ENCODE measurements at places on chromosomes 6 and 20.

- DNase-seq: no peak
These were observed 212.5 kb upstream of the SNX9 start for GRCh38 chr6:157610451-157610999.

DNA sequence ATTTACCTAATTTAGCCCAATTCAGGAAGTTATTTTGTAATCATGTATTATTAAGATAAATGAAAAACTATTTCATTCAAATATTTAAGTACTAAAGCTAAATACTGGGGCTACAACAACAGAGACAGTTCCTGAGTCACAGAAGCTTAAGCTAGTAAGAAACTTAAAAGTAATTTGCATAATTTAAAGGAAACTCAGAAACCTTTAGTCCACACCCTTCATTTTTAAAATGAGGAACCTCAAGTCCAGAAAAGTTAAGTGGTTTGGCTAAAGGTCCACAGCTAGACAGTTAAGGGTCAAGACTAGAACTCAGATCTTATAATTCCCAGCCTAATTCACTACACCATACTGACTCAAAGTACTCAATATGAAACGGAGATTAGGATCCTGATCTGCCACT is 7.2 kb downstream of the LMBRD1 start:
- no peak for DNase-seq

- no peak for DNase-seq
These were observed 287.8 kb upstream of the RNF24 start for GRCh38 chr20:4303136-4303535.

GRCh38 chr6:41922154-41922553 is 855 bp downstream of the BYSL start:
- DNase-seq: no peak

GRCh38 chr6:106561686-106562405 is 67.5 kb downstream of the RTN4IP1 start:
- no peak for DNase-seq

- no peak for DNase-seq
These were observed 15.7 kb downstream of the CPNE5 start for GRCh38 chr6:36823421-36824096.

DNA sequence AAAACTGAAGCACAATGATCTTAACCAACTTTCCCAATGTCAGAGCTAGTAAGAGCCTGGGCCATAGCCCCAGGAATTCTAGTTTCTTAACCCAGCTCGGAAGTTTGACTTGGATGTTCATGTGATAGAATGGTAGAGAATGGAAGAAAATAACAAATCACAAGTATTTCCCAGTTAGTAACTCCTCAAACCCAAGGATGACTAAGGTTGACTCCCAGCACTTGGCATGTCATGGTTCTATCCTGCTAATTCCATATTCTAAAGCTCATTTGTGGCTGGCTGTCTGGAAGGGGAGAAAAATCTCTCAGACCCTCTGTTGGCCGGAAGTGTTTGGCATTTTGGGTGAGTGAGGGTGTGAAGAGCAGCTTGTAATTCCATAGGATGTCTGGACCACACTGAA is 248.7 kb downstream of the RFPL4B start:
- no peak for DNase-seq

GRCh38 chr6:142014515-142014914 is 118.2 kb upstream of the GJE1 start:
- no peak for DNase-seq

GRCh38 chr6:131213501-131213990 is 78.3 kb downstream of the AKAP7 start:
- no peak for DNase-seq

DNA sequence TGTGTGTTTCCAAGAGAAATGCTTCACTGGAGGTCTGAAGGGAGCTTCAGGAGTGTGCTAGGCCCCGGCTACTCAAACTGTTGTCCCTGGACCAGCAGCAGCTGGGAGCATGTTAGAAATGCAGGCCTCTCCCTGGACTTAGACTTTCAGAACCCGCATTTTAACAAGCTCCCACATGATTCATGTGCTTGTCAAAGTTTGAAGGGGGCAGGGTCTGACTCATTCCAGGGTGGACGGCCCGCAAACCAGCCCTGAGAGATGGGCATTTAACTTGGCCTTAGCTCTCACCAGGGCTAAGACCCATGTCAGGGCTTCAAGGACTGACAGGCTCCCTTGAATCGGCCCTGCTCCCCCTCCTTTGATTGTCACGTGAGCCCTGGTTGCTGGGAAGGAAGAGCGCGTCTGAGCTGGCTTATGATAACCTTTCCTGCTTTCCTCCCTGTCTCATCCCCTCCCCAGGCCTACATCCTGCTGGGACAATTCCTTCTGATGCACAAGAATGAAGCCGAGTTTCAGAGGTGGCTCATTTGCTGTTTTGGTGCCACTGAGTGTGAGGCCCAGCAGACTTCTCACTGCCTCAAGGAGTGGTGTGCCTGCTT is 35.5 kb downstream of the BANF2 start:
- no peak for DNase-seq

- peak; percentile 82 for DNase-seq
These were observed 2.0 kb upstream of the SLC29A1 start for GRCh38 chr6:44221291-44221960.

Data from SHP77 treated with DMSO at 0.1 percent for 48 hours (cell line).